ENCODE measurements at places on chromosomes 7 and 10. TPM values are rescaled to one million over a fixed set of nuclear protein-coding genes. Genes with fewer than 3 reads are reported as not detected.

The NKX1-2 gene
- polyA plus RNA-seq = not detected

The CLDN4 gene
- 76.7 TPM for polyA plus RNA-seq

The RPEL1 gene
- polyA plus RNA-seq = 0.17 TPM

The WNT16 gene
- polyA plus RNA-seq = not detected

DNA sequence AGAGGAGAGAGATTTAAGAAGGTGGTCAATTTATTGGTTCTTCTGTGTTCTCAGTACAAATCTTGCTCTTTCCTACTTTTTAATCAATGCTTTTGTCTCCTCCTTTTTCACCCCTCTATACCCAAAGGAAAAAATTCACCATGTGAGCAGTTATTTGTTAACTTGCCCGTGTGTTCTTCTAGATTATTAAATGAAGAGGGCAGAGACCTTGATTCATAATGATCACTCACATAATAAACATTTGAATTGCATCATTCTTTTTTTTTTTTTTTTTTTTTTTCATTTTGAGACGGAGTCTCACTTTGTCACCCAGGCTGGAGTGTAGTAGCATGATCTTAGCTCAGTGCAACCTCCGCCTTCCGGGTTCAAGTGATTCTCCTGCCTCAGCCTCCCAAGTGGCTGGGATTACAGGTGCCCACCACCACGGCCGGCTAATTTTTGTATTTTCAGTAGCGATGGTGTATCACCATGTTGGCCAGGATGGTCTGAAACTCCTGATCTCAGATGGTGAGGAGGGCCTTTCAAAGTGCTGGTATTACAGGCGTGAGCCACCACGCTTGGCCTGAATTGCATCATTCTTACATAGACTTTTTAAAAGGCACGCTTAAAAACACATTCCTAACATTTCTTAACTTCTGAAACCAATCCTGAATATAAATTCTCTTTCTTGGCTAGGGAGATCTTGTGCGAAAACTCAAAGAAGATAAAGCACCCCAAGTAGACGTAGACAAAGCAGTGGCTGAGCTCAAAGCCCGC lies 3.6 kb downstream of the GARS1 start:
- no peak for DNase-seq

DNA sequence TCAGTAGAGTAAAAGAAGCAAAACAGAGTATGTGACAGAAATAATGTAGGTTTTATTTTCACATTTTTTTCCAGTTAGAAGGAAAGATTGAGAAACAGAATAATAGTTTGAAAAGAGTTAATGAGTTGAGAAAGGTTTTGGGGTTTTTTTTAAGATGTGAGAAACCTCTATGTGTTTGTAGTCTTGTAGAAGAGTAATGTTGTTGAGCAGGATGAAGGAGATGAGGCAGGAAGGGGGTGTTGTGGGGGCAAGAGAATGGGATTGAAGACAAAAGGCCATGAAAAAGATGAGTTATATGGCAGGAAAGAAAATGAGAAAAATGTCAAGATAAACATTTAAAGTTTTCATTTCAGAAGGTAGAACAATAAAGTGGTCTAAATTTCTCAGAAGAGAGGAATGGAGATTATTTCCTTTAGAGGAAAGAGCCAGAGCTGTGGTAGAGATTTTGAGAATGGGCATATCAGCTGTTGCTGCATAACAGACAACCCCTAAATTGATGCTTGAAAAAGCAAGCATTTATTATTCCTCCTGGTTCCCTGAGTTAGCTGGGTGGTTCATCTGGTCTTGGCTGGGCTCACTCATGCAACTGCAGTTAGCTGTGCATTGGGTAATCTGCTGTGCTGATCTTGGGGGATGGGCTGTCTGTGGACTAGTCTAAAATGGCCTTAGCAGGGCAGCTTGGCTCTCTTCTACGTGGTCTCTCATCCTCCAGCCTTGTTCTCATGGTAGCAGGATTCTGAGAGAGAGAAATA lies 27.1 kb downstream of the PCGF5 start:
- no peak for DNase-seq

DNA sequence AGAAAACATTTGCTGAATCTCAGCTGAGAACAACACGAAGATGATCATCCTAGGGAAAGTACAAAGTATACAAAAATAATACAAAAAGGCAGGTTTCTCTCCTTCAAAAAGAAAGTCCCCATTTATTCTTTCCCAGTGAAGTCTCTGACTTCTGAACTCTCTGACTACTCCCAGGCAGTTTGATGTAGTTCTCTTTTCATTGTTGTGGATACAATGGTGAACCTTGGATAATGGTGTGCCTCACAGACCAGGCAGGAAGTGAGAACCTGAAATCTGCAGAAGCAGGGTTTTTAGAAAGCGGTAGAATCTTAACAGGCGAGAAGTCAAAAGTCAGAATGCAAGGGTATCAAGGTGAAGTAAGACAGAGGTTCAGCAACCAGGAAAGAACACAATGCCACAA lies 150.8 kb upstream of the NRP1 start:
- no peak for DNase-seq

DNA sequence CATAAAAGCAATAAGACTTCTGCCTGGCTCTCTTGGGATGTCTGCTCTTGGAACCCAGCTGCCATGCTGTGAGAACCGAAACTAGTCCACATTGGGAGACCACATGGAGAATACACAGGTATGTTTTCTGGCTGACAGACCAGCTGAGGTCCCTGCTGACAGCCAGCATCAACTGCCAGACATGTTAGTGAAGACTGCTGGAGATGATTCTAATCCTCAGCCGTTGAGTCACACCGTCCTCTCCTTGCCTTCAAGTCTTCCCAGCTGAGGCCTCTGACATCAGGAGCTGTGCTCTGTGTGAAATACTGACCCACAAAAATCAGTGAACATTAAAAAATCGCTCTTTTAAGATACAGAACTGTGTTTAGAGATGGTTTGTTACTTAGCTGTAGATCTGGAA lies 36.9 kb upstream of the AGR2 start:
- DNase-seq = no peak

DNA sequence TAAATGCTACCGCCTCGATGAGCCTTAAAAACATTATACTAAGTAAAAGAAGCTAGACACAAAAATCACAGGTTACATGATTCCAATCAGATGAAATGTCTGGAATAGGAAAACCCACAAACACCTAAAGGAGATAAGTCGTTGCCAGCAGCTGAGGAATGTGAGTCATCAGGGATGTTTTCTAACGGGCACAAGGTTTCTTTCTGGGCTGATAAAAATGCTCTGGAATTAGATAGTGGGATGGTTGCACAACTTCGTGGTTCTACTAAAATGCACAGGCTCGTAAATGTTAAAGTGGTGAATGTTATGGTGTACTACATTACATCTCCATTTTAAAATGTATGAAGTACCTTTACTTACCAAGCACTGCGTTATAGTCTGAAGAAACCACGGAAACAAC lies 9.7 kb downstream of the ABLIM1 start:
- no peak for DNase-seq

DNA sequence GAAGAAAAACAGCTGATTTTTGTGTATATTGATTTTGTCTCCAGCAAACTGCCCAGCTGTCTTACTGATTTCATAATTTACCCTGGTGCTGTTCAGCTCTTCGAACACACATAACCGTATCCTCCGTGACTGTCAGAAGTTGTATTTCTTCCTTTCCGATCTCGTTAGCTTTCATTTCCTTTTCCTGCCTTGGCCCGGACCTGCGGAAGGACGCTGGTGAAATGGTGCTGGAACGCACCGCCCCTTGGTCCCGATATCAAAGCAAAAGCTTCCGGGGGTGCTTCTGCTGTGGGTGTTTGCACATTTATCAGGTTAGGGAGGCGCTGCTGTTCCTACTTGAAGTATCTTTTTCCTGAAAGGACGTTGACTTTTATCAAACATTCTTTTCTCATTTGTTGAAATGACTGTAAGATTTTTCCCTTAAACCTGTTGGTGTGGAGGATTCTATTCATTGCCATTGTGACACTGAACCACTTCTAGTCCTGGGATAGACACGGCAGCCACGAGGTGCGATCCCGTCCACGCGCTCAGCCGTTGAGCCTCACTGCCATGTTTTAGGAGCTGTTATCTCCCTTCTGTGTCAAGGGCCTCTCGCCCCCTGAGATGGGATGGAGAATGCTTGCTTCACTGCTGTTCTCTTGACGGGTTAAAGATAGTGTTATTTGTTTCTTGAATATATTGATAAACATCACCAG lies 72.6 kb downstream of the FOXL3 start:
- DNase-seq = no peak
